Astrocyte (in vitro differentiated cells and primary cell): ENCODE measurements at places on chromosomes 2 and 18. TPM values are rescaled to one million over a fixed set of nuclear protein-coding genes. Genes with fewer than 3 reads are reported as not detected.
A peak's percentile ranks its signal among the peaks of the same experiment; 100 is the strongest.

DNA sequence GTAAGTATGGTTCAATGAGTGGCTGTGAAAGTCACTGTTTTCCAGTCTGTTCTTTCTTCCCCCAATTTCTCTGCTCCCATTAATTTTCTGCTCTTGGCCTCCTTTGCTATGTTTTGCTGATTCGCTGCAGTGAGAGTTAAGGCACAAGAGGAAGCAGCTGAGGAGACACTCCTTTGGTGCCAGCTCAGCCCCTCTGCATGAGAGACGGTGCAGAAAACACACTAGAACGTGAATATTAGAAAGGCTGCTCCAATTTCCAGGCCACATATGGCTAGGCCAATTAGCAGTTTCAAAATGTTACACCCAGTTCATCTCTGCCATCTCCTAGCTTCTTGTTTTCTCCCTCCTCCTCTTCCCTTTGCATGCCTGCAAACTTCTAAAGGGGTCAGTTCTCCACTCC lies 38.9 kb downstream of the AKAIN1 start:
- no peak for DNase-seq

GRCh38 chr18:77043541-77044280 lies 88.9 kb downstream of the MBP start:
- DNase-seq: no peak

Gene CRYBA2
- total RNA-seq: not detected in 2 replicates

Gene BARD1
- total RNA-seq: 13.9 and 15.5 TPM in 2 replicates

DNA sequence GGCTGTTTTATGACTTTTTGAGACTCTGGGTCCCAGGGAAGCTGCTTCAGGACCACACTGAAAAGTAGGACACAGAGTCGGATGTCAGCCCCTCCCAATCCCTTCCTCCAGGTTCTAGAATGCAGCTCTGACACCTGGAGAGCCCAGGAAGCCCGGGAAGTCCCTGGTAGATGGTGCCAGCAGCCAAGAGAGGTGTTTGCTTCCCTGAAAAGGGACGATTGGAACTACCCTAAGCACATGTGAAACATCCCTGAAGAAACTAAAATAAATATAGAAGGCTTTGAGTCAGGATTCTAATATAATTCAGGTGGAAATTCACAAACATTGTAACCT lies 163.2 kb upstream of the CYRIA start:
- DNase-seq: no peak

- no peak for DNase-seq
Observed at GRCh38 chr18:45100321-45101105, 419.8 kb downstream of the SETBP1 start.

DNA sequence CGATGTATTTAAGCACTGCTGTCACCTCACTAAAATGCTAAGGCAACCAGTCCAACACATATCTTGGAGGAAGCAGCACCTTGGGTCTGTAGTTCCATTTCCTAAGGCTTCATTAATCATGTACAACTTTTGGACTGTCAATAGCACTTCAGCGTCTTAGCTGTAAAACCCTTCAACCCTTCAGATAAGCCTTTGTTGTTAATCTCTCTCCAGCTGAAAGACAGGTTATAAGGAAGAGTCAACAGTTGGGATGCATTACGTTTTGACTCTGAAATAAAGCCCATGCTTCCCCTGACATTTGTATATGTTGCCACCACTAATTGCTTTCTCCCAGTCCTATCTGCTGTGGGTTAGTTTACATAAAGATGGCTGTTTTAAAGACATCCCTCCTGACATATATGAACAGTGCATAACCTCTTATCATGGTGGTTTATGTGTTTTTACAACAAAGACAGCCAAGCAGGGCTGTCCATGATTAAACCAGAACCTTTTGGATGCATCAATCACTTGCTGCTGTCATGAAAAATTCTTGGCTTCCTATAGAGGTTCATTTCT lies 81.5 kb downstream of the EPHA4 start:
- DNase-seq: no peak

Gene COLEC12
- total RNA-seq: 11.6 and 13.2 TPM in 2 replicates

GRCh38 chr2:111626865-111627163 lies 257.2 kb downstream of the ANAPC1 start:
- DNase-seq: no peak

Gene SERPINB4
- not detected in 2 replicates for total RNA-seq

Gene TMEM247
- total RNA-seq: not detected in 2 replicates

DNA sequence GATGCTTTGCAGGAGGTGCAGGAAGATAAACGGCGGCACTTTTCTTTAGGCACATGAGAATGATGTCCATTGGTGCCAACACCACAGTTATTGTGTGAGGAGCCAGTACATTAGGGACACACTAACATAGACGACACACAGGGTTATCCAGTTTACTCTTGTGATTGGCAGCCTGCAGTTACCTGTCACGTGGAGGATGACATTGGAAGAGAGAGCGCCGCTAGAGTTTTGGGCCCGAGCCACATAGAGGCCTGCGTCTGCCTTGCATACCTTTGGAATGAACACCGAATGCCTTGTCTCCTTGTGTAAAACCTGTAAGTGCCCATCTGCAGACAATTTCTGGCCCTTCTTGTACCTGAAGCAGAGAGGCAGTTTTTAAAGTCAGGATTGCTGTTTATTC lies 26.9 kb upstream of the TTN start:
- no peak for DNase-seq

Gene ADRA2B
- not detected in 2 replicates for total RNA-seq

- no peak for DNase-seq
Observed at GRCh38 chr2:14750433-14750832, 117.9 kb downstream of the LRATD1 start.

DNA sequence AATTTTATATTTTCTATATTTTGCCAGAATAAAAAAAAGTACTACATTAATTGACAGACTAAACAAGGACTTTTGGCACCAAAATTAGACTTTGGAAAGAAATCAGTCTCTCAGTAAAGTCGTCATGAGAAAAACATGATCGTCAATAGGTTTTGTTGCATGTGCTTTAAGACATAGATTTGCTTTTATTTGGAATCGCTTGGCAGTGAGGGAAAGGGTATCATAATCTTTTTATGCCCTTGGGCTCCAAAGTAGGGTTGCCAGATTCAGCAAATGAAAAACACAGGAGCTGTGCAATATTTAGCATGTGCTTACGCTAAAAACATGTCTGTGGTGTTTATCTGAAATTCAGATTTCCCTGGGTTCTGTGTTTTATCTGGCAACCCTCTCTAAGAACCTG lies 177.6 kb downstream of the LAMA1 start:
- DNase-seq: no peak

GRCh38 chr2:59938181-59938580 lies 615.3 kb downstream of the BCL11A start:
- DNase-seq: no peak

GRCh38 chr2:229104974-229105387 lies 166.1 kb downstream of the PID1 start:
- no peak for DNase-seq

- no peak for DNase-seq
Observed at GRCh38 chr2:191056228-191056627, 42.3 kb upstream of the STAT1 start.

- DNase-seq: no peak
Observed at GRCh38 chr2:102932501-102932900, 170.7 kb downstream of the TMEM182 start.

GRCh38 chr2:177728920-177729319 lies 336.3 kb downstream of the AGPS start:
- peak; percentile 47 for DNase-seq

GRCh38 chr18:78740876-78741275 lies 238.7 kb upstream of the SALL3 start:
- no peak for DNase-seq

GRCh38 chr2:151553-152334 lies 105.4 kb upstream of the FAM110C start:
- DNase-seq: no peak

GRCh38 chr18:48310353-48310752 lies 98.8 kb downstream of the ZBTB7C start:
- DNase-seq: no peak

DNA sequence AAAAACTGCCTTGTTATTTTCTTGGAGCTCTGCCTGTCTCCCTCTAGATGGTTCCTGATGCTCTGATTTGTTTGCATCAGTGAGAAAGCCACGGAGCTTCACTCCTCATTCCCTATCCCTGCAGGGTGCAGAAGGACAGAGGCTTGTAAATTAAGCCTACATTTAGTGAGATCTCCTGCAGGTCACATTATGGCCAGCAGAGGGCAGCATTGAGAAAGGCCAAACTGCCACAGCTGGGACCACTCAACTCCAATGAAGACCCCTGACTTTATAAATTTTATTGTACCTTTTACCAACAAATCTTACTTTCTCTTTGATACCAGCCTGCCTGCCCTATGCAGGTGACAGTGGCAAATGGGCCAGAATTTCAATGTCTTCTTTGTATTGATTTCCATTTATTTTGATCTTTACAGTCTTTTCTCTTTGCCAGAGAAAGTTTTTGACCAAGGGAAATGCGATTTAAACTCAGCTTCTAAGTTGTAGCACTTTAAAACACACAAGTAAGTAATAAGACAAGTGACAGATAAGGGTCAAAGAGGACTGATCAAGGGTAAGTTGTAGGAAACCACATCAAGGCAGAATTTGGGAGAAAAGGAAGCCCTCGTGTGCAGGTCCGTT lies 1029.1 kb upstream of the KLHL29 start:
- DNase-seq: no peak

GRCh38 chr18:32888306-32888705 lies 115.5 kb upstream of the KLHL14 start:
- DNase-seq: no peak

GRCh38 chr2:141439524-141439923 lies 691.3 kb downstream of the LRP1B start:
- DNase-seq: peak; percentile 53

GRCh38 chr2:155145758-155146229 lies 447.3 kb downstream of the KCNJ3 start:
- no peak for DNase-seq
